Epithelial cell of umbilical artery (primary cell): ENCODE measurements at places on chromosomes 1 and 21. TPM values are rescaled to one million over a fixed set of nuclear protein-coding genes. Genes with fewer than 3 reads are reported as not detected.

The ABL2 gene
- 105 and 121 TPM in 2 replicates for total RNA-seq

The FAM167B gene
- total RNA-seq, result 0.97 and 3.6 TPM in 2 replicates

The EXTL1 gene
- total RNA-seq, result under 0.01 TPM in 1 of 2 replicates, not detected in the other

The OR2T2 gene
- not detected in 2 replicates for total RNA-seq

The TUFT1 gene
- total RNA-seq, result 2.6 and 5.5 TPM in 2 replicates

The MAP10 gene
- total RNA-seq, result 1.3 and 1.4 TPM in 2 replicates

The CCDC185 gene
- total RNA-seq, result under 0.01 TPM in 1 of 2 replicates, not detected in the other

The FAM110D gene
- 2.1 and 3.9 TPM in 2 replicates for total RNA-seq
